ENCODE measurements at places on chromosomes 1 and 21.
A peak's percentile ranks its signal among the peaks of the same experiment; 100 is the strongest.

DNA sequence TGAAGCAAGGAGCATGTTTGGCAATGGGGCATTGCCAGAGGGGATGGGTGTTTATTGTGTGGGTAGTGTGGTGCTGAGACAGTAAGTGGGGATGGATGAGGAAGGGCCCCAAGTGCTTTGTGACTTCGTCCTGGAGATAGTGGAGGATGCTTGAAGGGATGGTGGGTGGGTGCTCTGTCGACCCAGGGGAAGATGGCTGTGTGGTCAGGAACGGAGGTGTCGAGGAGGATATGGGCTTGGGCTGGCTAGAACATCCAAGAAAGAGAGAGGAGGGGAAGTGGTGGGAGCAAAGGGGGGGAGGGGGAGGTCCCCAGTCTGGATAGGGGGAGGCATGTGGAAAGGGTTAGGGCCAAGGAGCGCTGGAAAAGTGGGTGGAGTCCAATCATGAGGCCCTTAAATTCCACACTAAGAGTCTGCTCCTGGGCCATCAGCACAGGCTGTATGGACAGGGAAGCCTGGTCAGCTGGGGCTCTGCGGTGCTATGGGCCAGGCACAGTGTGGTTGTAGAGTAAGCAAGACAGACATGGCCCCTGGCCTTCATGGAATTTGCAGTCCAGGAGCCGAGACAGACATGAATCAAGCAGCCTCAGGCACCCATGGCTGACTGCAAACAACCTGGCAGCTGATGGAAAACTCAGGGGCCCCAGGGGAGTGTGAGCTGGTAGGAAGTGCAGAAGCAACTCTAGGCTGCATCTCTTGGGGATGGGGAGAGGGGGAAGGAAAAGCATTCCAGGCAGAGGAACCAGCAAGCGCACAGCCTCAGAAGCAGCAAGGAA, 36.3 kb downstream of the EDN2 start:
- DNase-seq, result peak; percentile 48

- no peak for DNase-seq
Observed at GRCh38 chr1:193562121-193562520, 375.7 kb upstream of the B3GALT2 start.

- DNase-seq, result no peak
Observed at GRCh38 chr1:67317803-67318202, 10.1 kb downstream of the IL12RB2 start.

DNA sequence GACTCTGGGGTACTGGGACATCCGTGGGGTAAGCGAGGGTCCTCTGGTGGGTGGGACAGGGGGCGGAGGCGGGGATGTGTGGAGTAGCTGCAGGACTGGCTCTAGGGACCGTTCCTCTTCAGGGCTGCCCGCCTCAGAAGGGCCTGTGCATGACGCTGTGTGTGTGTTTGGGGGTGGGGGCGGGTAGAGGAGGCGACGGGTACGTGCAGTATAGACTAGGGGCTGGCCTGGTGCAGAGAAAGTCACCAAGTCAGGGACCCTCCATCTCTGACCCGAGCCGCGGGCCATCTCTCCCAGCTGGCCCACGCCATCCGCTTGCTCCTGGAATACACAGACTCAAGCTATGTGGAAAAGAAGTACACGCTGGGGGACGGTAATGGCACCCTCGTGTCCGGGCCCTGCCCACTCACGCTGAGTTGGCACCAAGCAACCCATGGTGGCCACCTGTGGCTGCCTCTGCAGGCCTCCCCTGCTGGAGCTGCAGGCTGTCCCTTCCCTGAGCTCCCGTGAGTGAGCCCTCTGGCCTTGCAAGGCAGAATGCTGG, 342 bp downstream of the GSTM5 start:
- no peak for DNase-seq

DNA sequence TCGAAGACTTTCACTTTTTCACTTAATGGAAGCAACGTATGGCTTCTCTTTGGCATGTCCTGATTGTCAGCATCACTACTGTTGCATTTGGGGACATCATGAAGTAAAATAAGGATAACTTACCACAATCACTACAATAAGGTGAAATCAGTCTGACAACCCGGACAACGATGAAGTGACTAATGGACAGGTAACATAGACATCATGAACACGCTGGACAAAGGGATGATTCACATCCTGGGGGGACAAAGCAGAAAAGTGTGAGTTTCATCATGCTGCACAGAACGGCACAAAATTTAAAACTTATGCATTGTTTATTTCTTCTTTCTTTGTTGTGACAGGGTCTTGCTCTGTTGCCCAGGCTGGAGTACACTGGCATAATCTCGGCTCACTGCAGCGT, 53.9 kb downstream of the FH start:
- DNase-seq, result no peak

GRCh38 chr1:41780322-41780721, 138.4 kb downstream of the HIVEP3 start:
- DNase-seq, result no peak

DNA sequence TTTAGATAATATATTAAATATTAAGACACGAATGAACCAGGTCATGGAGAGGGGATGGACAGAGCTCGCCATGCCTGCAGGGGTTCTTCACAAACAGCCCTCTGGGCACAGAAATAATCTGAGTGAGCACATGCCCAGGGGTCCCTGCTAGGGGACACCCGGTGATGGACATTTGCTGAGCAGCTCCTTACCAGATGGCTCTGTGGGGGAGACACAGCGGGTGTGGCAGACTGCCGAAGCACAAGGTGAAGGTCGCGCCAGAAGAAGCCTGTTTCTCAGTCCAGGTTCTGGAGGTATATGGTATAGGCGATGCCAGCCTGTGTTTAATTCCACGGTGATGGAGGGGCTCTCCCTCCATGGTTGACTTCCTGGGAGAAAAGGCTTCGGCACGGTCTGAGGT, 9.6 kb downstream of the TRABD2B start:
- no peak for DNase-seq

GRCh38 chr1:8397511-8397910, 79.6 kb downstream of the SLC45A1 start:
- DNase-seq, result no peak

GRCh38 chr1:55894521-55894920, 679.4 kb upstream of the USP24 start:
- DNase-seq, result no peak

DNA sequence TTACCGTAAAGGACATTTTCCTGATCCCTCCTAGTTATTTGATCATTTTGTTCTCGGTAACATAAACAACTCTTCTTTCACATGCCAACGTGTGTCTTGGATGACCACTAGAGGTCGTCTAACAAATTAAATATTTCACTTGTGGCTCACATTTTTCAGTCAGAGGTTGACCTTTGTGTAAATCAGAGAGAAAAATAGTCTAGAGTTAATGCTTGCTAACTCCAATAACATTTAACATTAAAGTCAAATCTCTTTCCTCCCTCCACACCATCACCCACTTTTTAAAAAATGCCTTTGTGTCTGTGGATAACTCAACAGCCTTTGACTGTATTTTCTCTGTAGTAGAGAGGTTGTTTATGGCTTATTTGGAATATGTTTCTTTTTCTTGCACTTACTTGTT, 220.5 kb upstream of the B3GALT2 start:
- DNase-seq, result no peak

- no peak for DNase-seq
Observed at GRCh38 chr1:44934791-44935190, 51.6 kb downstream of the EIF2B3 start.

GRCh38 chr1:183349201-183349711, 68.9 kb downstream of the NMNAT2 start:
- no peak for DNase-seq

- no peak for DNase-seq
Observed at GRCh38 chr1:200527670-200528069, 92.9 kb downstream of the KIF14 start.

- no peak for DNase-seq
Observed at GRCh38 chr1:90027281-90027680, 32.4 kb downstream of the ZNF326 start.

DNA sequence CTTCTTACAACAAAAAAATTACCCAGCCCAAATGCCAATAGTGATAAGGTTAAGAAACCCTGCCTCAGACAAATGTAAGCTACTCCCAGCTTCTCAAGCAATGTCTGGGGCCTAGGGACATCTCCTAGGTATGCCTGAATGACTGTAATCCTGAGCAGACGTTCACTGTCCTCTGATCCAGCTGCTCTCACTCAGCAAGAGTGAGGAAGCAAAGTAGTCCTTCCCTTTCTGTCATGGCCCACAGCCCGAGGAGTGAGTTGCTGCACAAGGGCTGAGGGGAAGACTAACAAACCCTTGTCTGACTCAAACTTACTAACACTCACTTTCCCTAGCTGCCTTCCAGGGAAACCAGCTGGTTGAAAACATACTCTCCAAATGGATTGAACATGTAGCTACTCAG, 124.9 kb upstream of the TNFSF4 start:
- no peak for DNase-seq

- DNase-seq, result no peak
Observed at GRCh38 chr1:247110627-247111258, 6.6 kb upstream of the ZNF669 start.

DNA sequence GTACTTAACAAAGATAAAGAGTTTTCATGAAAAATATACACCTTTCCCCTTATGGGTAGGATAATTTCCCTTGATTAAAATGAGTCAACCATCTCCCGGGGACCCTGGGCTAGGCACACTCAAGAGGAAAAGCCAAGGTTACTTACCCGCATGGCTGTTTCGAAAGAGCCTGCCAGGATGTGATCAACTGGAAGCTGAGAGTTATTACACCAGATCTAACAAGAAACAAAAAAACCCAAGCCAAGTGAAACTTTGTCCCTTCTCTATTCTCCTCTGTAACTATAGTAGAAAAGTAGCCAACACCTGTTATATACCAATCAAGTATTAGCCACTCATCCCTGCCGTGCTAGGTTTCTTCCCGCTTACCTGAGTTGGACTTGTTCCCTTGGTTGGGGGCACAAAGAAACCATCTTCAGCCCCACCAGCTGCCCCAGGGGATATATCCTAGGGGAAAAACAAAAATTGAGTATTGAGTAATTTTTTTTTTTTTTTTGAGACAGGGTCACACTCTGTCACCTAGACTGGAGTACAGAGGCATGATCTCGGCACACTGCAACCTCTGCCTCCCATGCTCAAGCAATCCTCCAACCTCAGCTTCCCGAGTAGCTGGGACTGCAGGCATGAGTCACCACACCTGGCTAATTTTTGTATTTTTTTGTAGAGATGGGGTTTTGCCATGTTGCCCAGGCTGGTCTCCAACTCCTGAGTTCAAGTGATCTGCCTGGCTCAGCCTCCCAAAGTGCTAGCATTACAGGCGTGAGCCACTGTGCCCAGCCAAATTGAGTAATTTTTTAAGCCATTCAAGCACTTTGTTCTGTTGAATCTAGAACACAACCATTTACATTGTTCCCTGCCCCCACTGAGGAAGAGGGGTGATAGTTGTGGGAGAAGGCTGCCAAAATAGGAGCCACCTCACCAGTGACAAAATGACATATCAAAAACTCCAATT, 8.4 kb upstream of the PEX19 start:
- DNase-seq, result no peak

- DNase-seq, result no peak
Observed at GRCh38 chr1:203034422-203035110, 8.3 kb downstream of the PPFIA4 start.

- DNase-seq, result no peak
Observed at GRCh38 chr1:230940848-230941247, 37.8 kb downstream of the TTC13 start.

GRCh38 chr1:172485626-172486025, 41.8 kb upstream of the PIGC start:
- no peak for DNase-seq

GRCh38 chr1:220789532-220790147, 2.9 kb downstream of the MTARC1 start:
- DNase-seq, result no peak

DNA sequence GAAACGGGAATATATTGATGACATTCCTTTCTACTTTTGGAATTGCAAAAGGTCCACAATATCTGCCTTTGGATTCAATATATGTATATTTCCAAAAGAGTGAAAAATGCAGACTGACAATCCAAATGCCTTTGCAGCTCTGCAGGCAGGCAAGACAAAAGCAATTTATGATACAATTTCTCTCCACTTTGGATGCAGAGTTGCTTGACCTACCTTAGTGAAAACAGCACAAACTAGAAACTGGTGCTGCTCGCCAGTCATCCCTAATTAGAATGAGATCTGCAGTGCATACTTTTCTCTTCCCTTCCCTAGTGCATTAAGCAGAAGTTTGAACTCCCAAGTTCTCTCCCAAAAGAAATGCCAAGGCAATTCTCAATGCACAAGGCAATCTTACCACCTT, 56.8 kb downstream of the KIAA0319L start:
- DNase-seq, result no peak

DNA sequence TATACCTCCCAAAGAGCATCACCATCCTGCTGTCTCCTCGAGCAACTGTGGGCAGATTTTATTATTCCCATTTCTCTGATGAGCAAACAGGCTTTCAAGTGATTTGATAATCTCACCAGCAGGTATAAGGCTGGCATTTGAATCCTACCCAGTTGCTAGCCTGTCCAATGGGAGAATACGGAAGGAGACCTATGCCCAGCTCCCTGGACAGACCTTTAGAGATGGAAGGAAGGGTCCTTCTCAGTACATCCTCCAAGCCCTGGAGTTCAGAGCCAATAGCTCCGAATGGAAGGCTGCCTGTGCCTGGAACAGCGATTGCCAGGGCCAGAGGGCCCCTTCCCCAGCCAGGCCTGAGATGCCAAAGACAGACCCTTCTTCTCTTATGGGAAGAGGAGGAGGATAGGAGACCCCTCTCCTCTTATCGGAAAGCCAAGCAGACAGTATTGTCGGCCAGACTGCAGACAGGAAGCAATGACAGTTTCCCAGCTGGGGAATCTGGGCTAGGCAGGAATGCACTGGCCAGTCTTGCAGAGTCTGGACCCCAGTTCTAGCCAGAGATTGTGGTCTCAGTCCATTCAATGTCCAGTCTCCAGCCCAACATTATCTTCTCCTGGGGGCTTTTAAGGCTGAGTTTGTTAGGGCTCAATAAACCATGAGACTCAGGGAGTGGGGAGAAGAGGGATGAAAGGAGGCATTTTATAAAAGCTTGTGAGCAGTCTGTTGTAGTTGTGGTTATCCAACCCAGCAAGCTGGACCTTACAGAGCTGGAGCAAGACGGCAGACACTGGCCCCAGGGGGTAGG, 2.0 kb downstream of the IFFO2 start:
- DNase-seq, result no peak

GRCh38 chr21:34531399-34531798, 19.4 kb upstream of the KCNE1 start:
- DNase-seq, result no peak

GRCh38 chr1:224509907-224510306, 75.3 kb upstream of the WDR26 start:
- DNase-seq, result no peak

Measured in NCI-H510A (cell line).